ENCODE measurements at places on chromosomes 1 and 21. TPM values are rescaled to one million over a fixed set of nuclear protein-coding genes. Genes with fewer than 3 reads are reported as not detected.
A peak's percentile ranks its signal among the peaks of the same experiment; 100 is the strongest.

- H3K27ac ChIP-seq: no peak overlapping the region
- DNase-seq: no peak
- H3K4me3 ChIP-seq: no peak overlapping the region
- no peaks in the 10 kb centered on the region for H3K4me1 ChIP-seq
- H3K27me3 ChIP-seq: peaks cover 98% of the 10 kb centered on the region
- H3K36me3 ChIP-seq: no peaks in the 10 kb centered on the region
These were observed 61.9 kb downstream of the RHBG start for GRCh38 chr1:156430866-156431265.

GRCh38 chr1:20893931-20894330, 106.8 kb upstream of the HP1BP3 start:
- DNase-seq: no peak
- peaks cover 11% of the 10 kb centered on the region for H3K36me3 ChIP-seq
- H3K27me3 ChIP-seq: no peaks in the 10 kb centered on the region
- H3K27ac ChIP-seq: no peak overlapping the region
- peaks cover 19% of the 10 kb centered on the region for H3K4me1 ChIP-seq

GRCh38 chr1:160623227-160623633, 23.6 kb downstream of the SLAMF1 start:
- peaks cover 68% of the 10 kb centered on the region for H3K27me3 ChIP-seq
- DNase-seq: no peak
- no peak overlapping the region for H3K4me3 ChIP-seq
- no peak overlapping the region for H3K27ac ChIP-seq
- no peaks in the 10 kb centered on the region for H3K36me3 ChIP-seq
- H3K4me1 ChIP-seq: no peaks in the 10 kb centered on the region

DNA sequence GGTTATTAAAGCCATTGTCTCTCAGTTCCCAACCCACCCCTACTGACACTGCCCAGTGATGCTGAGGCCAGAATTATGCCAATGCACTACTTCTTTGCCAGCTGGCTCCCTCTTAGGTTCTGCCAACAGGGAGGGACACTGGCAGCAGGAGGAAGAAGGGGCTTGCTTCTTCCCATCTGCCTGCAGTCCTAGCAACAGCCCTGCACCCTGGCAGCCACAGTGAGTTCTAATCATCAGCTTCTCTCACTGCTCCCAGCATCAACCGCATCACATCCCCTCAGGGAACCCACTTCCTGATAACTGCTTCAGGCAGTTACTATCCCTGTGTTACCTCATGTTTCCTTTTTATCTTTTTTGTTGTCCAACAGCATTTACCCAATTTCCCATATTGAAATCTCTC, 86.2 kb downstream of the UBR4 start:
- no peak for DNase-seq
- no peak overlapping the region for H3K27ac ChIP-seq
- H3K27me3 ChIP-seq: no peaks in the 10 kb centered on the region
- no peak overlapping the region for H3K4me3 ChIP-seq
- peaks cover 89% of the 10 kb centered on the region for H3K36me3 ChIP-seq

GRCh38 chr1:78045926-78046778, at the start of gene GIPC2:
GIPC2 (plus strand) TSS chr1:78045966; CDS start chr1:78046095, 129 bp downstream.
- no peaks in the 10 kb centered on the region for H3K36me3 ChIP-seq
- no peak for DNase-seq
- H3K4me1 ChIP-seq: no peaks in the 10 kb centered on the region
- H3K27me3 ChIP-seq: no peaks in the 10 kb centered on the region
- no peak within 1 kb of the TSS for H3K27ac ChIP-seq

DNA sequence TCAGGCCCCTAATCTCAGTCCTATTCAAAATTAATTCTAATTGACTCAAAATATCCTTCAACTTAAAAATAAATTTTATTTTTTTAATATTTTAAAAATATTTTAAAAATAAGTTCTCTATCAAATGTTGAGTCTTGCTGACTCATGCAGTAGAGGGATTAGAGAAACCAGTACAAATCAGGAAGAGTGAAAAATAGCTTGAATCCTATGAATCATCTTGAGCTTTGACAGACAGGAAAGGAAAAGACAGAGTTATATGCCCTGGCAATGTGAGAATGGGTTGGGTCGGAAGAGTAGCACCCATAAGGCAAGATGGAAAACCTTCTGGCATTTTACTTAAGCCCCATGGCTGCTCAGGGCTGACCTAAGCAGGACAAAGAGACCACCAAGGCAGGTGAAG, 346.6 kb upstream of the RUNX1 start:
- peak; percentile 85 for DNase-seq
- H3K27ac ChIP-seq: peak overlapping the region; percentile 78

- DNase-seq: peak; percentile 7
- no peak overlapping the region for H3K27ac ChIP-seq
- no peaks in the 10 kb centered on the region for H3K36me3 ChIP-seq
- no peaks in the 10 kb centered on the region for H3K4me1 ChIP-seq
These were observed 71.2 kb downstream of the LRRC40 start for GRCh38 chr1:70134148-70134547.

- H3K27ac ChIP-seq: no peak overlapping the region
- peaks cover 14% of the 10 kb centered on the region for H3K4me1 ChIP-seq
- no peak overlapping the region for H3K4me3 ChIP-seq
- no peaks in the 10 kb centered on the region for H3K27me3 ChIP-seq
- DNase-seq: no peak
- no peaks in the 10 kb centered on the region for H3K36me3 ChIP-seq
These were observed 206.2 kb upstream of the RRP15 start for GRCh38 chr1:218078916-218079315.

DNA sequence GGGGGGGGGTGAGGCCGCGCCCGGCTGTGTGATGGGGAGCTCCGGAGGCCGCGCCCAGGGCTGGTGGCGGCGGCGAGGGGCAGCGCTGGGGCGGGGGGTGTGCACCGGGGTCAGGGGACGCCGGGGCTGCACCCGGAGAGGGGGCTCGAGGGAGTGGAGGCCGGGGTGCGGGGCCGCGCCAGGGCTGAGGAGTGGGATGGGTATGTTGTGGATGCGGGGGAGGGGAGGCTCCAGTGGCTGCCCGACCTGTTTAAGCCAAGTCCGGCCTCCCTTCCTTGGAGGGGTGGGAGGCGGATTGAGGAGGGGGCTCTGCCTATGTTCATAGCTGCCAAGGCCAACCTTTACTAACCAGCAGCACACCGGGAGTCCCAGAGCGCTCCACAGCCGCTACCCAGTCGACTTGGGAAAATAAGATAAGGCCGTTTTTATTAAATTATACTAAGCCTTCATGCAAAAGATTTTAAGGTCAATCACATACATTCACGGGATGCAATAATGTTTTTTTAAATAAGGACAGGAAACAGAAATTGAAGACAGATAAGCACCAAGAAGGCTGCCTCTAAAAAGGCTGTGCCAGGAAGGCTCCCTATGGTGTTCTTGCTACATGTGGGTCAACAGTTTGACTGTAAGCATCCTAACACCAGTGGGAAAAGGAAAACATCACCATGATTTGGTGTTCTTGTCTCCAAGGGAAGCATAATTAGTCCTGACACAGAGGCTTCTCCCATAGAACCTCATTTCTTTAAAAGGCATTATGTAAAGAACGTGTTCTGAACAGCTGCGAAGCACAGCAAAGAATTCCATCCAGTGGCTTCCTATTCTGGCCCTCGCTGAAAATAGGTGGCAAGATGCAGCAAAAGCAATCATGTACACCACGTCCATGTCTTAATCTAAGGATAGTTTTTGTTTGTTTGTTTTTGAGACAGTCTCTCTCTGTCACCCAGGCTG, 626 bp upstream of the HLCS start:
- no peaks in the 10 kb centered on the region for H3K36me3 ChIP-seq
- H3K4me3 ChIP-seq: peak overlapping the region; percentile 63
- peak overlapping the region; percentile 60 for H3K27ac ChIP-seq
- no peak for DNase-seq

GRCh38 chr1:229209386-229209785, 61.5 kb upstream of the RAB4A start:
- no peak overlapping the region for H3K27ac ChIP-seq
- no peak for DNase-seq
- H3K4me1 ChIP-seq: peaks cover 15% of the 10 kb centered on the region
- H3K27me3 ChIP-seq: no peaks in the 10 kb centered on the region
- H3K4me3 ChIP-seq: no peak overlapping the region

- H3K27ac ChIP-seq: no peak overlapping the region
- no peaks in the 10 kb centered on the region for H3K36me3 ChIP-seq
- no peak for DNase-seq
- no peaks in the 10 kb centered on the region for H3K4me1 ChIP-seq
- no peak overlapping the region for H3K4me3 ChIP-seq
- H3K27me3 ChIP-seq: no peaks in the 10 kb centered on the region
These were observed 853.4 kb downstream of the KCNT2 start for GRCh38 chr1:195754874-195755273.

- peaks cover 5% of the 10 kb centered on the region for H3K4me1 ChIP-seq
- H3K4me3 ChIP-seq: no peak overlapping the region
- no peaks in the 10 kb centered on the region for H3K27me3 ChIP-seq
- no peak for DNase-seq
- no peak overlapping the region for H3K27ac ChIP-seq
These were observed 89.0 kb downstream of the PSMG1 start for GRCh38 chr21:39094087-39094780.

DNA sequence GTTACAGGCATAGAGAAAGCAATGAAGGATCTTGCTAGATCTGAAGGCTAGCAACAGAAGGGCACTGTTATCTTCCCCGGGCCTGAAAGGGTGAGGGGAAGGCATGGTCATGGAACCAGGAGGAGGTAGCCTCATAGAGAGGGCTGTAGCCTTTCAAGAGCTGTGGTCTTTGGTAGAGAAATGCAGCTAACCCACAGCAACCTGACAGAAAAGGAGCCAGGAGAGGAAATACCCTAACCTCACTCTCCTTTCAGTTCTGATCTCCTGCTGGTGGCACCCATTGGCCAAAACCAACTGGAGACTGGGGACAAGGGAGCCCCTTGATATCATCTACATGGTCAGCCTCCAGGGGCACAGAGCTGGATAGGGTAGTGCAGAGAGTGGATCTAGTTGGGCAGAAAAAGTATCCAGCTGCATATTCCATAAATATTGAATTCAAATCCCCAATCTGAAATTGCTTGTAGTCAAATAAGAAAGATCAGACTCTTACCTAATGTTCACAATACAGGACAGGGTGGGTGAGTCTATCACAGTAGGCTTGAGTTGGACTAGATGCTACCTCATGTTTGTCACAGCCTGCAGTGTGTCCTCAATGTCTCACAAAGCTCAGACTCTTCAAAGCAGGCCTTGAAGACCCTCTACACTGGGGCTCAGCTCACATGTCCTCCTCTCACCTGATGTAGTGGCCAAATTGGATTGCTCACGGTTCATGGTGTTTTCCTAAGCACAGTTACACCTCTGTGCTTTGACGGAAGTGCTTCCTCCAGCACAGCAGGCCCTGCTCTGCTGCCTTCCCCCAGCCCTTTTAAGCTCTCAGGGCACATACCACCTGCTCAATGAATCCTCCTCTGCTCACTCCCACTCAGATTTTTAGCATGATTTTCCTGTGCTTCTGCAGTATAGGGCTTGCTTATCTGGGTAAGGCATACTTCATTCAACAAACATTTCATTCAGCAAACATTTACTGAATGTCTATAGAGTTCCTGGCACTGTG, 74.1 kb upstream of the JUN start:
- peaks cover 17% of the 10 kb centered on the region for H3K4me1 ChIP-seq
- no peak overlapping the region for H3K27ac ChIP-seq
- no peaks in the 10 kb centered on the region for H3K36me3 ChIP-seq
- H3K4me3 ChIP-seq: no peak overlapping the region
- peak; percentile 13 for DNase-seq

DNA sequence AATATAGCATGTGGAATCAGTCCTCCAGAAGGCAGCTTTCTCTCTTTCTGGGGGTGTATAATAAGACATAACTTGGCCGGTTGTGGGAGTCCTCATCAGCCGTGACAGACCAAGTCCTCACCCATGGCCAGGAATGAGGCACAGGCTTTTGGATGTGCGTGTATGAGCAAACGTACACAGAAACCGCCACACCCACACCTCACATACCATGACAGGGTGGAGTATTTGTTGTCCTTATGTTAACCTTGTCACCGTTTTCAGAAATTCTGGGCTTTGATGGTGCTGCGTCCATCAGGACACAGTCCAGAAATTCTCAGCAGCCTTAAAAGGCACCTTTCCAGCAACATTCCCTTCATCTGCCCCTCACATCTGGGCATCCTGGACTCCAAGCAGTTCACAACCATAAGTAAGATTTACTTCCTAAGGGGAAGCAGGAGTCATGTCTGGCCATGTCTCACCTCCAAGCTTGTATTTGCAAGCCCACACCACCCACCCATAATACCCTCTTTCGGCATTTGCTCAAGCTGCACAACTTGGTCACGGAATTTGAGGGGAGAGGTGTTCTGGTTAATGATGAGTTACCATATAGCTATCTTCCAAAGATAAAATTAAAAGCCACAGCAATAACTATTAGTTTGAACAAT, 12.4 kb downstream of the C1orf116 start:
- peaks cover 78% of the 10 kb centered on the region for H3K4me1 ChIP-seq
- DNase-seq: peak; percentile 100
- H3K27ac ChIP-seq: peak overlapping the region; percentile 95

DNA sequence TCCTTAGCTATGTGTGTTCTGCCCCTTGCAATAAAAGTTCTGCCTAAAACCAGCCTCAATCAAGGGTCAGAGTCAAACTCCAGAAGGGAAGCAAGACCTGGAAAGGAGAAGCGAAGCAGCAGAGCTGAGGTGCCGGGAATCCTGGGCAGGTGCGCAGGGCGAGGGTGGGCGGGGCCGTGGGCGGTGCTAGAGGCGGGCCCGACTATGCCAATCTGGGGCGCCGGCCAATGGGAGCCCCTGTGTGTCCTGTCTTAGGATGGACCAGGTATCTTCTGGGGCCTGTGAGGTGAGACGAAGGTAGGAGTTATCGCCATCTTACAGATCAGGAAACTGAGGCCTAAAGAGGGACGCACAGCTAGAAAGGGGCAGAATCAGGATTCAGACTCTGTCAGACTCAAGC, 120.3 kb downstream of the PTPRU start:
- DNase-seq: peak; percentile 21
- no peak overlapping the region for H3K27ac ChIP-seq
- H3K4me1 ChIP-seq: no peaks in the 10 kb centered on the region
- H3K27me3 ChIP-seq: peaks cover 33% of the 10 kb centered on the region

DNA sequence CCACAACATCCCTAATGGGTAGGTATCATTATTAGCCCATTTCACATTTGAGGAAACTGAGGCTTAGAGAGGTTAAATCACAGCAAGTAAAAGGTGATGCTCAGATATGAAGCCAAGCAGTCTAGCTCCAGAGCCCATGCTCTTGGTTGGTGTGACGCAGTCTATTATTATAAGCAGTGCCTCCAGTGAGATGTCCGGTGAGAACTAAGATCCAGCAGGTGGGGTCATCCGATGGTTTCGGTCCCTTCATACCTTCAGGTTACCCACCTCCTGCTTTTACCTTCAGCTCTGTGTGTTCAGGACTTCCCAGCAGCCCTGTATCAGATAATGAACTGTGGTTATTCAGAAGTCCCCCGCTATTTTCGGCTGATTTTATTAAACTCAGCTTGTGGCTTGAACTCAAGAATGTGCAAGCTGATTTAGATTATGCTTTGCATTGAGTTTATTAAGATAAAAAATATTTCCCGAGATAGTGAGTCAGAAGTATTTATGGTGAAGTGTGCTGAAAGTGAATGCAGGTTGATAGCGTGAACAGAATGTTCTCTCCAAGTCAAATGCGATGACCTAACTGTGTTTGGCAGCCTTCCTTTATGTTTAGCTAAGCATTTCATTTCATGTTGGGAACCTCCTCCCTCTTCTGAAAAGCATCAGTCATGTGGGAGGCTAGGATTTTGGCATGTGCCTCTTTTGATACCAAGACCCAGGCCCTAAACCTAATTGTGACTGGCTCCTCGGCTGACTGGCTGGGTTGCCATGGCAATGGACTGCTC, 160.9 kb upstream of the UBE2U start:
- H3K36me3 ChIP-seq: no peaks in the 10 kb centered on the region
- no peaks in the 10 kb centered on the region for H3K27me3 ChIP-seq
- H3K27ac ChIP-seq: peak overlapping the region; percentile 81
- H3K4me3 ChIP-seq: peak overlapping the region; percentile 42
- peaks cover 63% of the 10 kb centered on the region for H3K4me1 ChIP-seq

Gene MAB21L3
- total RNA-seq: 2.6 TPM

Gene CCDC30
- total RNA-seq: 0.46 TPM

Gene LCE2B
- total RNA-seq: not detected
